ENCODE measurements at places on chromosomes 1 and 21.

GRCh38 chr1:157429601-157430240, 122.6 kb downstream of the FCRL5 start:
- DNase-seq, result no peak

GRCh38 chr1:235101558-235102258, 26.9 kb downstream of the TOMM20 start:
- DNase-seq, result no peak

GRCh38 chr1:160781914-160782689, 13.9 kb upstream of the LY9 start:
- no peak for DNase-seq

GRCh38 chr1:215971793-215972441, 404.8 kb downstream of the KCTD3 start:
- no peak for DNase-seq

DNA sequence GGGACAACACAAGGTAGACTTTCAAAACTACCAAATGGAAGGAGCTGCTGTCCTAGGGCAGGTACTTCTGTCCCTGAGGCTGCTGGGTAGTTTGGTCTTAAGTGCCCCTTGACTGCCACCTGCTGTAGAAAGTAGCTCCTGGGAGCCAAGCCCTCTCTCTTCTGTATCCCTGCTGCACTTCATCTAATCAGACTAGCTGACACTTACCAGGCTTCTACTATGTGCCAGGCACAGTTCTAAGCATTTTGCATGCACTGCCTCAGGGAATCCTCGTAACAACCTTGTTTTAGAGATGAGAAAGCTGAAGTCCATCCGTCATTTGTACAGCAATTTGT, 15.9 kb upstream of the SRSF4 start:
- peak; percentile 12 for DNase-seq

DNA sequence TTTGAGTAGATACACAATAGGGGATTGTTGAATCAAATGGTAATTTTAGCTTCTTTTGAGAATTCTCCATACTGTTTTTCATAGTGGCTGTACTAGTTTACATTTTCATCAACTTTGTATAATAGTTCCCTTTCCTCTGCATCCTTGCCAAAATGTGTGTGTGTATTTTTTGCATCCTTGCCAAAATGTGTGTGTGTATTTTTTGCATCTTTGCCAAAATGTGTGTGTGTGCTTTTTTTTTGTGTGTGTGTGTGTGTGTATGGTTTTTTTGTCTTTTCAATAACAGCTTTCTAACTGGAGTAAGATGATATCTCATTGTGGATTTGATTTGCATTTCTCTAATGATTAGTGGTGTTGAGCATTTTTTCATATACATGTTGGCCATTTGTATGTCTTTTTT, 105.4 kb downstream of the ATP6V1G3 start:
- DNase-seq, result no peak

- DNase-seq, result no peak
Measured at GRCh38 chr1:192158181-192158580, at the start of gene RGS18. RGS18 (plus strand) TSS chr1:192158462; CDS start chr1:192158638, 176 bp downstream.

- no peak for DNase-seq
Measured at GRCh38 chr21:46362946-46363345, 39.0 kb downstream of the PCNT start.

DNA sequence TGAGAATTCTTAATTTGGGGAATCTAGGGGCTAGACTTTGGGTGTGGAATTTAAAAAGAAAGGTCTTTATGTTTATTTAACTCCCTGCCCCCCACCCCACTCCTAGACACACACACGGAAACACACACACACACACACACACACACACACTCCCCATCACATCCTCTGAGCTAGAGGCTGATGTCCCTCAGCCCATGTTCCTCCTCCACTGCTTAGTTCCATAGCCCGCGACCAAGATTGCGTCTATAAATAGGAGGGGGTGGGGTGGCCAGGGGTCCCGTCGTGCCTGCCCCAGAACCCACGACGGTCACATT, 655 bp upstream of the KIRREL1 start:
- no peak for DNase-seq

GRCh38 chr1:208272713-208273112, 28.5 kb upstream of the PLXNA2 start:
- DNase-seq, result no peak

DNA sequence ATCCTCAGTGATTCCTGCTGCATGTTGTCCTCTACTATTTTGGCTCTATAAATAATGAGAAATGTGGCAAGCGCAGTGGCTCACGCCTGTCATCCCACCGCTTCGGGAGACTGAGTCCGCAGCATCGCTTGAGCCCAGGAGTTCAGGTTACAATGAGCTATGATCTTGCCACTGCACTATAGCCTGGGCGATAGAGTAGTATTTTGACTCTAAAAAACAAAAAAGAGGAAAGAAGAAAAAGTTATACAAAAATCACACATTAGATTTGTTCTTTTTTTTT, 756 bp upstream of the SLC25A44 start:
- no peak for DNase-seq

DNA sequence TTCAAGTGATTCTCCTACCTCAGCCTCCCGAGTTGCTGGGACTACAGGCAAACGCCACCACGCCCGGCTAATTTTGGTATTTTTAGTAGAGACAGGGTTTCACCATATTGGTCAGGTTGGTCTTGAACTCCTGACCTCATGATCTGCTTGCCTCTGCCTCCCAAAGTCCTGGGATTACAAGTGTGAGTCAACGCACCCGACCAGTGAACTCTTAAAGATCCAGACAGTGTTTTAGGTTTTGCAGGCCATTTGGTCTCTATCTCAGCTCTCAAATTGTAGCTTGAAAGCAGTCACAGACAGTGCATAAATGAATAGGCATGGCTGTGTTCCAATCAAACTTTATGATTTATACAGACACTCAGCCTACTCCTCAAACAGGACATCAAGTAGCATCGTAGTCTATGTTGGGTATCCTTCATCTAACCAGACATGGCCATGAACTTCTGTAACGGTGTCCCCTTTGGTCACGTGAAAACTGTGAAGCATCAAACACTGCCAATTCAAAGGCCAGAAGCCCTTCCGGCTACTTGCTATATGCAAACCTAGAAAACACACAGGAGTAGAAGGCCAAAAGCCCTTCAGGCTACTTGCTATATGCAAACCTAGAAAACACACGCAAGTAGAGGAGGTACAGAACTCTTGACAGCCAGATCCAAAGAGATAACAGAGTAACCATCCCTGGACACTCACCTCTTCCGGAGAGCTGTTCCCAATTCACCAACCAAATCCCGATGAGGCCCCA, 3.1 kb downstream of the FUCA1 start:
- no peak for DNase-seq

GRCh38 chr1:240100371-240100934, 8.8 kb downstream of the FMN2 start:
- DNase-seq, result no peak

DNA sequence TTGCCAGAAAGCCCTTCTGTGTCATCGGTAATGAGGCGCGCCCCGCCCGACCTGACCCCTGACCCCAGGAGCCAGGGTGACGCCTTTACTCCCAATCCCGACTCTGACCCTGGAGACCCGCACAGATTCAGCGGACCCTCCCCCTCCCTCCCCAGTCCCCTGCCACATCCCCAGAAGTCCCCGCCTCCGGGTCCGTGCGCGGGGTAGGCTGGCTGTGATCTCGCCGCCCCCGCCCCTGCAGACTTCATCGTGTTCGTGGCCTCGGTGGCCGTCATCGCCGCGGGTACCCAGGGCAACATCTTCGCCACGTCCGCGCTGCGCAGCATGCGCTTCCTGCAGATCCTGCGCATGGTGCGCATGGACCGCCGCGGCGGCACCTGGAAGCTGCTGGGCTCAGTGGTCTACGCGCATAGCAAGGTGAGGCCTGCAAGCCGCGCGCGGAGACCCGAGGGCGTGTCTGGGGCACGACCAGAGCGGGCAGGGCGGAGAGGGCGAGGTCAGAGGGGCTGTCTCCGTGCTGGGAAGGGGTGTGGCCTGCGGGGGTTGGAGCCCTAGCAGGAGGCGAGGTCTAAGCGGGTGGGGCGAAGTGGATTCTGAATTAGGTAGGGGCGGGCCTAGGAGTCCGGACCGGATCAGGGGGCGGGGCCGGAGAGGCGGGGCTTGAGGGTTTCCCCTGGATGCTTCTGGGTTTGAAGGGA, 34.8 kb downstream of the KCNQ4 start:
- DNase-seq, result peak; percentile 87

DNA sequence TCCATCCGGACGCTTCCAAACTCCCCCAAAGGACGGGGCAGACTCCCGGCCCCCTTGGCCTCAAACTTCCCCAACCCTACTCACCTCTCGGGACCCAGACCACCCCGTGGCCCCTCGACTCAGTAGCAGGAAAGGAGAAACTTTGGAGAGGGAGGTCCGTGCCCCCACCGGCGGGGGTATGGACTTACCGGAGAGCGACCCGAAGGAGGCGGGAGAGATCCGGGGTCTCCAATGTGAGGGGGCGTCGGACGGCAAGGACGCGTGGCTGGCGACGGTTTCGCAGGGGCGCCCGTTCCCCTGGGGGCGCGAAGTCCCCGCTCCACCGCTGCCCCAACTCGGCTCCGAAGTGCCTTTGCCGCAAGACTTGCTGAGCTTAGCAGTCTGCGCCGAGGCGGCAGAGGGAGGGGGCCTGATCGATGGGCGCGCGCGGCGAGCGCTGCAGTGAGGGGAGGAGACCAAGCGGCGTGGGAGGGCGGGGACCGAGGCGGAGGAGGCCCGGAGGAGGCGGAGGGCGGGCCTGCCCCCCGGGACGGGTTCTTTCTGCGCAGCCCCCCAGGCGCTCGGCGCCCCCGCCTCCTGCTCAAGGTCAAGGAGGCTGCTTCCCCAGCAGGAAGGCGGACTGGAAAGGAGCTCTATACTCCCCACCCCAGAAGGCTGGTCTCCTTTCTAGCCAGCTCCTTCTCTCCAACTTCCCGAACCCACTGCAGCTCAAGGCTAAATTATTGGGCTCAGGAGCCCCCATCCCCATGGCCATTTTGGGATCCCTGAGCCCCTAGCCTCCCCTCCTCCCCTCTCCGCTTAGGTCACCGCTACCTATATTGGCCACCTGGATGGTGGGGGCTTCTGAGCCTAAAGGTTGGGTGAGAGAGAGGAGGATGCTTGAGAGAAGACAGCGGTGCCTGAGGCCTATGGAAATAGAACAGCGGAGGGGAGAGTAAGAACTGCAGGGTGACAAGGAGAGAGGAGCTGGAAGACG, at the start of gene SYT2:
Gene SYT2, minus strand, starts transcription at position 385 of the 976 bp plus-strand sequence. CDS start 104,682 bp downstream, outside the sequence.
- DNase-seq, result peak; percentile 41

DNA sequence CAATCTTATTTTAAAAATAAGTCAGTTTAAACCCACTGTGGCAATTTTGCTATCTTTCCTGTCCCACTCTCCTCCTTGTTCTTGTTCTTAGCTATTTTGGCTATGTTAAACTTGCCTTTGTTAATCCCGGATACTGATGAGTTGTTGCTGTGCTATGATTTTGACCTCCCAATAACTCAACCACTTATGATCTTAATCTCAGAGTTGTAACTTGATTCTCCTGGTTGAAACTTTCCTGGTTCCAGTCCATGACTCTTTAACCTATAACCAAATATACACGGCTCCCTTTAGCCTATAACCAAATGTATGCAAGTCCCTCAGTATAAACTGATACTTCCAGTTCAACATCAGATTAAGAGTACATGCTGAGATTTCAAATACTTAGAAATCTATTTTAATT, 15.6 kb upstream of the ACADM start:
- no peak for DNase-seq

DNA sequence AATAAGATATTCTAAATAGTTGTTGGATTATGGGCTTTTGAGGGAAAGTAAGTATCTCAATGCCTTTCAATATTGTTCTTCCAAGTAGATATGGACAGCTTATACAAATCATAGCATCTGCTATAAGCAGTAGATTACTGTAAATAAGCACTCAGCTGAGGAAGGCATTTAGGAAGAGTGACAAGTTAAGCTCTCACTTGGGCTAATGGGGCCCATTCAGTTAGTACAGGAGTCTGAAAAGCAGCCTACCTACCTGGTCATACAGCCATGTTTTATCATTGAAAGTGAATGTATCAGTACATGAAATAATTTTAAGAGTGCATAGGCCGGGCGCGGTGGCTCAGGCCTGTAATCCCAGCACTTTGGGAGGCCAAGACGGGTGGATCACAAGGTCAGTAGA, 73.1 kb downstream of the APP start:
- DNase-seq, result no peak

GRCh38 chr1:200979574-200980451, 43.7 kb downstream of the KIF21B start:
- DNase-seq, result peak; percentile 79

- DNase-seq, result peak; percentile 79
Measured at GRCh38 chr1:161209790-161210409, 5.2 kb upstream of the FCER1G start.

DNA sequence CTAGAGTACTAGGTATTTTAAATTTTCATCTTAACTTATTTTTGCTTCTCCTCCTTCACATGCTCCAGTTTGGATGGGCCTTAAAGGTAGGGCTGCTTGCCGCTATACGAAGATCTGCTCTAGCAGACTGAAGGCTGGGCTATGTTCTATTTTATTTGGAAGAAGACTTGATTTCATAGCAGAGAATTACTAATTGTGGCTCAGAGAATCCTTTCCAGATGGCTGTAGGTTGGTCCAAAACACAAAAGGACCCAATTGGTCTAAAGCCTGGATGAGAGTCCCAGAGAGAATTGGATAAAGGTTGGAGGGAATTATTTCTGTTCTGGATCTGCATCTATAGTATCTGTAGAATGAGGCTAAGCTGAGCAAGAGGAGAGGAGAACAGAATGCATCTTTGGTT, 719.4 kb upstream of the PTBP2 start:
- DNase-seq, result no peak

DNA sequence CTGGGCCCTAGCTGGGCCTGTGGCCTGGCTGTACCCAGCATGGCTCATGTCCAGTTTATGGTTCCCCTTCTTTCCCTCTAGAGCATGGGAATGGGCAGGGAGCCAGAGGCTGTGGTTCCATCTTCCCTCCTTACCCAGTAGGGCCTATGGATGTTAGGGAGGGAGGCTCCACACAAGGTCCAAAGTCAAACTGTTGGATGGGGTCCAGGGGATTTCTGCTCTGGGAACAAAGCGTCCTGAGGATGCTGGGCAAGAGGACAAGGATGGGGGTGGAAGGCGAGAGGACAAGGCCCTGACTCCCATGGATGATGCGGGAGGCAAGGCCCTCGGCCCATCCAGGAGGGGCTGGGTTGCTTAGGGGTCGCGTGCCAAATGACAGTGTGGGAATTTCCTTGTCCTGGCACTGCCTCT, 17.3 kb downstream of the CSF1 start:
- peak; percentile 13 for DNase-seq

DNA sequence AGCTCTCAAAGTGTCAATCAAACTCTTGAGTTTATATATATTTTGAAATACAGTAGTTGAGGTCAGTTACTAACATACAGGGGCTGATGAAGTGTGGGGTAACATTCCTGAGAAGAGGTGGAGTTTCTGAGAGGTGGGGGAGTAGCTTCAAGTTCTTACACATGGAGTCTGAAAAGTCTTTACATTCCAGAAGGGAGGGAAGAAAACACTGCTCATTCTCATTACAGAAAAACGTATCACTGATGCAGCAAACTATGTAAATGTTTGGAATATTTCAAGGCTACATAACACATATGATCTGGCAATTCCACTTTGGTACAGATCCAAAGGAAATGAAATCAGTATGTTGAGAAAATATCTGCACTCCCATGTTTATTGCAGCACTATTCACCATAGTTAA, 1065.8 kb upstream of the B3GALT2 start:
- no peak for DNase-seq

GRCh38 chr1:201648907-201649721, 110.2 kb downstream of the NAV1 start:
- DNase-seq, result no peak

GRCh38 chr1:39335216-39335615, 130.7 kb downstream of the MACF1 start:
- DNase-seq, result no peak

- no peak for DNase-seq
Measured at GRCh38 chr1:90798344-90798743, 81.2 kb upstream of the BARHL2 start.

GRCh38 chr1:8555582-8555981, 237.7 kb downstream of the SLC45A1 start:
- no peak for DNase-seq

GRCh38 chr21:28256420-28256831, 736.3 kb downstream of the LTN1 start:
- DNase-seq, result no peak

All from stimulated activated CD4-positive, alpha-beta T cell treated with anti-CD3 and anti-CD28 coated beads, Interleukin-2, amount 100 ng/mL, for 24 hours (primary cell).